Cardiac fibroblast (primary cell): ENCODE measurements at places on chromosomes 12 and 14.
A peak's percentile ranks its signal among the peaks of the same experiment; 100 is the strongest.

DNA sequence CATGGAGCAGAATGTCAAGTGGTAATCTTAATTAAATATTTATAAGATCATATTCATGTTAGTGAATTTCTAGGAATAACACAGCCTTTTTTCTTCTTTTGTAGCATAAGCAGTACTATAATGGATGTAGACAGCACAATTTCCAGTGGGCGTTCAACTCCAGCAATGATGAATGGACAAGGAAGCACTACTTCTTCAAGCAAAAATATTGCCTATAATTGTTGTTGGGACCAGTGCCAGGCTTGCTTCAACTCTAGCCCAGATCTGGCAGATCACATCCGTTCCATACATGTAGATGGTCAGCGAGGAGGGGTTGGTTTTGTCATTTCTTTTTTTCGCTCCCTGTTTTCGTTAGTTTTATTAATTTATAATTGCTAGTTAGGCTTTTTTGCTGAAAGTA, 23.1 kb downstream of the AEBP2 start:
- DNase-seq = peak; percentile 51

DNA sequence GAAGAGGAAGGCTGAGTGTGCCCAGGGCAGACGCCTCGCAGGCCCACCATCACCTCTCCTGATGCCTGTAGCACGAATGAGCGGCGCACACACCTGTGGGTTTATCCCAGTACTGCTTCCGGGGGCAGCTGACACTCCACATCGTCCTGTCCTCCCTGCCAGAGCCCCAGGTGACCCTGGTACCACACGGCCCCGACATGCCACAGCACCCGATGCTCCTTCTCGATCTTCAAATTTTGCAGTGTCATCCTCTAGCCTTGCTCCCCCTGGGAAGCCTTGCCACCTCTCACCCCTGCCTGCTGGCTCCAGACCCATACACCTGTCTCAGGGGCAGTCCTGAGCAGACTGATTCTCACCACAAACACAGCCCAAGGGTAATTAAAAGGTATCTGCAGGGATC, 40.6 kb downstream of the ANO2 start:
- DNase-seq = no peak

DNA sequence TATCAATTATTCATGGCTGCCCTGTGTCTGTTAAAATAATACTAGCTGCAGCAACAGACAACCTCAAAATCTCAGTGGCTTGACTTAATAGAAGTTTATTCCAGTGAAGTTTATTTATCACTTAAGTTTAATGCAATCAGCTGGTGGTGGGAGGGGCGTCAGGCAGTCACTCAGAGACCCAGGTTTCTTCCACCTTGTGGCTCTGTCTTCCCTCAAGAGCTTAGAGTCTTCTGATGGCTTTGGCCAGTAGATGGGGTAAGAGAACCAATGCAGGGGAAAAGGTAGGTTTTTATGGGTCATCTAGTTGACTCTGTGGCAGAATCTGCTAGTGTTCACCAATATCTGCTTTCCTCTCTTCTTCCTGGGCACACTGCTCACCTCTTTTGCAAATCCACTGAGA, 668.9 kb downstream of the AACS start:
- DNase-seq = peak; percentile 3

DNA sequence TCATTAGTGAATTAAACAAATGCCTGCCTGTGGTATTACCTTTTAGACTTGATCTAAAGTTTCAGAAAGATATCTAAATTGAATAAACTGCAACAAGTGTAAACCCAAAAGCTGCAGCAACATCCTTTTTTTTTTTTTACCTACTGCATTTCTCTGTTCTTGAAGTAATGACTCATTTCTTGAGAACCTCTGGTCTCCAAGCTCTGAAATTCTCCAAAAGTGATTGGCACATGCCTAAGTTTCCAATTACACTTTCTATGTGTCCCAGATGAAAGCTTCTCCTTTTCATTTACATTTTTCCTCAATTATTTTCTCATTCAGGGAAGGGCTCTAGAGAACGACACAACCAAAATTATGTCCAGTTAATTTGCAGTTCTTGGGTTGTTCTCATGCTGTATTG, 435.2 kb upstream of the DCN start:
- DNase-seq = no peak

DNA sequence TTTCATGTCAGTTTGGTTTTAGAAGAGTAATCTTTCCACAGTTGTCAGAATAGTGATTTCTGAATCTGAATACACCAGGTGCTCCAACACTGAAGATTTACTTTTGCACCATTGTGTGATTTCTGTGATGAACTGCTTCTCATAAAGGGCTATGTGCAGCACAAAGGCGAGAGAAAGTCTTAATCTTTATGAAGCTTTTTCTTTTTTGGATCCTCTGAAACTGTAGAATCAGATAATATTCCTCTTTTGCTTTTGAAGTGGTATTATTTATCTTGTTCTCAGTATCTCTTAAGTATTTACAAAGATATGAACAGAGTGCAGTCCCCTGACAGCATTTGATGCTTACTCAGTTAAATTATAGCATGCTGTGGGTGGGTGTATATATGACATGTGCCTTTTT, 207.8 kb downstream of the NAV3 start:
- DNase-seq = no peak

GRCh38 chr12:2531371-2531770, 263.4 kb upstream of the FKBP4 start:
- no peak for DNase-seq

DNA sequence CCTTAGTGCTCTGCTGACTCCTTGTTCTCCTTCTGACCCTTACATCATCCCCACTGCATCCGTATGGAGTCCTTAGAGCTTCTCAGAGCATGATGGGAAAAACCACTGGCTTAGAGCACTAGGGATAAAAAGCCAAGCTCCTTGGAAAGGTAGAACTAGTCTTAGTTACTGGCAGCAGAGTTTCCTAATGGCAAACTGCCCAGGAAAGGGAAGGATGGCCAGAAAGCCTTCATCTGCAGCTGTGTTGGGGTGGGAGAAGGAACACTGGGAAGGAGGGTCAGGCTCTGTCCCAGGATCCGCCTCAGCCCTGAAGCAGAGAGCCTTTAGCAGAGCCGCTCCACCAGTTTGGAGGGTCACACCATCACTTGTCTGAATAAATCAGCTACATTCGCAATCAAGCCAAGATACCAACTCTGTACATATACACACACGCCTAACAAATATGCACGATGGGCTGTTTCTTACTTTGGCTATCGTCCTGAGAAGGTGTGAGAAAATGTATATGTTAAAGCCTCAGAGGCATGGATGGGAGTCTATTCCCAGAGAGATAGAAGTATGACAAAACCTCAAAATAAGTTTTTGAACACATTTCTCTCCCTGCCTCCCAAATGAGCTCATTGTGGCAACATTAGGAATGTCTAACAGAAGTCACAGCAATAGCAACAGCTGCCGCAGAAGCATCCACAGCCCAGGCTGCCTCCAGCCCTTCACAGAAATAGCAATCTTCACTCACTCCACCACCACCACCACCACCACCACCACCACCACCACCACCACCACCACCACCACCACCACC, 18.6 kb upstream of the GALNT8 start:
- peak; percentile 5 for DNase-seq

GRCh38 chr14:41663473-41663850, 56.8 kb downstream of the LRFN5 start:
- peak; percentile 4 for DNase-seq

DNA sequence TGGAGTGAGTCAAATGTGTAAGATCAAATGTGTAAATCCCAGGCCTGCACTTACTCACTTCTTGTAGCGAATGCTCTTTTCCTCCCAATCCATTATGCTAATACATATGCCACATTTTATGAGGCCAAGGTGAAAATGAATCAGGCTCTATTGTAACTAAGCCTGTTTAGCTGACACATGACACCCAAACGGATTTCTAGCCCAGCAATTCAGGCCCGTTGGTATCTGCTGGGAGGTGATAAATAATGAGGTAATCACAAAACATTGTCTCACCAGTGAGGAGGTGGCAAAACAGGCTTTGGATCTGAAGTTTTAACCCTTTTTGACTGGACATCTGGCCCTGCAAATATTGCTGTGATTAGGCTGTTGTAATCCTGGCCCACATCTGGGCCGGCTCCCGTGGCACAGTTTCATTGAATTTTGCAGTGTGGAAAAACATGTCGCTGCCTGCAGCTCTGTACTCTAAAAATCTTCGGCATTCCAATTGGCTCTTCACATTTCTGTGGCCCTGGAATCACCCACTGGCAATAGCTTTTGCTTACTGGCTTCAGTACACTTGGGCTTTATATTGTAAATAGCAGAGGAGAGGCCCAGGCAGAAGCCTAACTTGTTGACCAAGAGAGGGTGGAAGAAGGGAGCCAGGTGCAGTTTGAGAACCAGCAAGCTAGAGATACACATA, 106.1 kb downstream of the PAX9 start:
- DNase-seq = no peak

- DNase-seq = peak; percentile 93
Observed at GRCh38 chr14:104681689-104682074, 7.7 kb upstream of the INF2 start.

GRCh38 chr12:94790825-94791224, 140.5 kb upstream of the TMCC3 start:
- no peak for DNase-seq

DNA sequence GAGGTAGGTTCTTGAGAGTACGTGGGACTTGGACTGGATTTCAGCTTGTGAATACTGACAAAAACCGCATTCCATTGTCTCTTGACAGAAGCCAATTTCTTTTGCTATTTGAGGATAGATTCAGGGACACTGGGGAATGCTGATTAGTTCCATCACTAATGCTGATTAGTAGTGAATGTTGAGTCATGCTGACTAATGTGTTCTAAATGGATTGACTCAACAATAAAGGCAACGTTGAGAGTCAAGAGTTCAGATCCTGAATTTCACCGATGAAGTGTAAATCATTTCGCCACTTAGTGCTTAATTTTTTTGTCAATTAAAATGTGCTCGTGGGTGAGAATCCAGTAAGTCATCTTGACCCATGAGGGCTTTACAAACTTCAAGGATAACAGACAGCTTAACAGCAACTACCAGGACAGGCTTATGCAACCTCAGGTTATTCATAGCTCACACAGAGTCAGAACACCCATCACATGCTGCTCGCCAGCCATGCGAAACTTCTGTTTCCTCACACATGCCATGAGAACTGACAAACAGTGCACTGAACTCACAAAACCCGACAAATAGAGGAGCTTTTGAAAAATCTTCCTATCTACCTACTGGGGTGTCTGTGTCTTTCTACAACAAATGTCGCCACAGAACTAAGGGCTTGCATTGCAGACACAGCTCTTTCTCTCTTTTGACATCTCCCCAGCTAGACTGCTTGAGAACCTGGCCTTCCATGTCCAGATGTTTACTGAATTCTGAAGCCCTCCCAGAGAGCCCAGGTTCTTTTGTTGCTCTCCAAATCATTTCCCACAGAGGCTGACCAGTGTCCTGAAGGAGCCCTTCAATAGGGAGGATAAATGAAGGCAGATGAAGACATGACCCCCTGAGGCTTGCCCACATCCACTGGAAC, 316.4 kb downstream of the ZFP36L1 start:
- peak; percentile 97 for DNase-seq

GRCh38 chr12:54526812-54527630, 22.4 kb upstream of the PDE1B start:
- peak; percentile 41 for DNase-seq

DNA sequence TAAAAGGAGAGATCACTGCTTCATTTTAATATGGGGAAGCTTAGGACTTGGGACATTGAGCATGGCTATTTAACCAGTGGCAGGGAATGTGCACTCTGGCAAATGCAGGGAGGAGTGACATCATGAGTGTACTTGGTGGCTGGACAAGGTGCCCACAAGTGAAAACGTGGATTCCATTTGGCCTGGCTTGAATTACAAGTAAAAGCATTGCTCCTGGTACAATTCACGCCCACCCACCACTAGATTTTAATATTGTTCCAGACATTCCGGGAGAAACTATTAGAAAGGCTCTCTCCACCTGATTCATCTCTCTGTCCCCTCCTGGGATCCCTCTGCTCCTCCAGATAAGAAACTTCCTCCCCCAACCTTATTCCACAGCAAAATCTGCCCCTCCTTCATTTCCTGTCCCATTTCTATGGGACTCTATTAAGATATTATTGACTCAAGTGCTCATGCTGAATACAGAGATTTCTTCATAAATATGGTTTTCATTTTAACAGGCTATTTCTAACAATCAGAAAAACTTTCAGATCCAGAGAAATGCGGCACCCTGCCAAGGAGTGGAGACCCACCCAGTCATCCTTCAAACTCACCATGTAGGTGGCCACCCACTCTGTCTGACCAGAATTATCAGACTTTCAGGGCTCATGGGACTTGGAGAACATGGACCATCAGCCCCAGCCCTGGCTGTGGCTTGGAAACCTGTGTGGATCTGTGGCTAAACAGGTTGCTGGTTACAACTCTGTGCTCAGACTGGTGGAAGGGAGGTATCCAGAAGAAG, 43.2 kb downstream of the SSPN start:
- DNase-seq = no peak

DNA sequence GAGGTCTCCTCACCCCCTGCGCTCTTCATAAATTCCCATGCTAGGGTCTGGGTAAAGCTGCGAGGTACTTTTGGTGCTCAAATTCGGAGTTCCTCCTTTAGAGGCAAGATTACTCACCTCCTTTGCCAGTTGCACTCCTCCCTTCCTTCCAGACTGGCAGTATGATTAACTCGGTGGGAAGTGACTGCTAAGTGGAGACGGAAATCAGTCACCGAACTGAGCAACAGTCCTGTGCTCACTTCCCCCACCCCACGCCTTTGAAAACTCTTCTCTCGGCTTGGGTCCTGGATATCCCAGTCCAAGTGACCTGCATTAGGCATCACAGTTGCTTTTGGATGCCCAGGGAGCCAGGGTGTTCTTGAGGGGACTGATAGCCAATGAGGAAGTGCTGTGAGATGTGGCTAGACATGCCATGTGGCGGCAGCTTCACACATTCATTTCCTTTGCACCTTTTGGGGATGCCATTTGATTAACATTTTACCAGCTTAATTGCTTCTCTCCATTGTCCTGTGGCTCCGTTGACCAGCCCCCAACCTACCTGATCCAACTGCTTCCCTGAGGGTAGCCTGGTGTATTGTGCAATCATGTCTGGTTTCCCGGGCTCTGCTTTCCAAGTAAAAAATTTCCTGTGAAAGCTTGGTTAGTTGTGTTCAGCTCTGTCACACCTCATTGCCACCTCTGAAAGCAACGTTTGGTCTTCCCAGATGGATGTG, 840 bp downstream of the PNP start:
- DNase-seq = peak; percentile 87

GRCh38 chr12:53499266-53500141, at the start of gene MAP3K12:
MAP3K12 (minus strand) TSS chr12:53499458; CDS start chr12:53487391, 12,067 bp downstream.
- DNase-seq = peak; percentile 56

- no peak for DNase-seq
Observed at GRCh38 chr14:61171727-61172126, 109.4 kb downstream of the TMEM30B start.

- peak; percentile 30 for DNase-seq
Observed at GRCh38 chr14:34340025-34340625, 121.9 kb downstream of the SPTSSA start.
